Right cardiac atrium (tissue), 5 donors: ENCODE measurements at places on chromosomes 6 and 20. TPM values are rescaled to one million over a fixed set of nuclear protein-coding genes. Genes with fewer than 3 reads are reported as not detected.

GRCh38 chr6:3438190-3439167 is 18.4 kb downstream of the SLC22A23 start:
- DNase-seq: no peak

- DNase-seq: no peak
Measured at GRCh38 chr6:128327890-128328289, 192.5 kb downstream of the PTPRK start.

The HLA-DQB2 gene
- 0.58 TPM for total RNA-seq

- no peak for DNase-seq
Measured at GRCh38 chr6:166530211-166531095, 56.0 kb downstream of the RAMACL start.

DNA sequence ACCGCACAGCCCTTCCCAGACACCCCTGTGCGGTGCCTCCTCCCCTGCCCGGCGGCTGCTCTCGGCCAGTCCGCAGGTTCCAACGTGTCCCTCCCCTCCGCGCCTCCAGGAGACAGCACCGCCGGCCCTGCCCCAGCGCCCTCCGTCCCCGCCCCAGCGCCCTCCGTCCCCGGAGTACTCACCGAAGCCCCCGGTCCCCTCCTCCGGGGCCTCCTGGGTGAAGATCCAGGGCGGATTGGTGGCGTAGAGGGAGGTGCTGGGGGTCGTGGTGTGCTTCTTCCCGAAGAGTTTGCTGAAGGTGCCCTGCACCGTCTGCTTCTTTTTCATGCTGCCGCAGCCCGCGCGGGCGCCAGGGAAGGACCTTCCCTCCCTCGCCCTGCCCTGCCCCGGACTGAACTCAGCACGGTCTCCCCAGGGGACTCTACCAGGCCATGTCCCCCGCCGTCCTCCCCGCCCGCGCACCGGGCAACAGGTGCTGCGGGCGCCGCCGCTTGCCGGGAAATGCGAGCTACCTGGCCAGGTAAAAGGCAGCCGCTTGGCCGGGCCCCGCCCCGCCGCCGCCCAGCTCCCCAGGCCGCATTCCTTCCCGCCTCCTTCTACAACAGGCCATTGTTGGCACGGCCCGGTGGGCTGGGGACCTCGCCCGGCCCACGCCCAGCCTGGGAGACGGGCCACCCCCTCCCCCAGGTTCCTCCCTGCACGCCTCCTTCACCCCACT is at the start of gene C6orf132:
TSS of gene C6orf132 (minus strand) at position 503 of the 718 bp plus-strand sequence. CDS start at position 327, 176 bp downstream.
- DNase-seq: no peak

The ARMH2 gene
- total RNA-seq: not detected

DNA sequence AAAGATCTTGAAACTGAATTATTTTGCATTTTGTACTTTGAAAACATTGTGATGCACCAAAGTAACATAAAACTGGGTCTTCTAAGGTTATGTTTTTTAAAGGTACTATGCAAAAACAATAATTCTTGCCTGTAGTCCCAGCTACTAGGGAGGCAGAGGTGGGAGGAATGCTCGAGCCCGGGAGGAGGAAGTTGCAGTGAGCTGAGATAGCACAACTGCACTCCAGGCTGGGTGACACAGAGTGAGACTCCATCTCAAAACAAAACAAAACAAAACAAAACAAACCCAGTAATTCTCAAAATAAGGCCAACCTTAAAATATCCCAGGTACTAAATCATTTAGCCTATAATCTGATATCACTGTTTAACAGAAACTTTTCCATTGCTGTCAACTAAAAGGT is 269.6 kb downstream of the KHDC1L start:
- peak; percentile 36 for DNase-seq

The IL20RA gene
- total RNA-seq: 2.5 TPM

DNA sequence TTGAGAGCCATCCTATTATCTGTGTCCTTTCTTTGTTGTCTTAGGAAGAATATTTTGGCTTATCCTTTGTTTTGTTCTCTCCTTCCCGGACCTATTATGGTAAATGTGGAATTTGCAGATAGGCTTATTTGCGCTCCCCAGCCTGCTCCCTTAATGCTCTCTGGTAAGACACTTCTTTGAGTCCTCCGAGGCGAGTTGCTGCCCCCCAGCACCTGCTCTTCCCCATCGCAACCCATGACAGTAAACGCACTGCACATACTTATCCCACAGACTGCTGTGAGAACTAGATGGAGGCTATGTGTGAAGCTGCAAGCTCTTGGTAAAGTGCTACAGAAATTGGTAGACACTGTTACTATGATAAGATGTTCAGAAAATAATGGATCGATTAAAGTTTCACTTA is 47.0 kb upstream of the ESR1 start:
- DNase-seq: no peak

GRCh38 chr20:16526433-16527380 is 46.5 kb downstream of the KIF16B start:
- no peak for DNase-seq

DNA sequence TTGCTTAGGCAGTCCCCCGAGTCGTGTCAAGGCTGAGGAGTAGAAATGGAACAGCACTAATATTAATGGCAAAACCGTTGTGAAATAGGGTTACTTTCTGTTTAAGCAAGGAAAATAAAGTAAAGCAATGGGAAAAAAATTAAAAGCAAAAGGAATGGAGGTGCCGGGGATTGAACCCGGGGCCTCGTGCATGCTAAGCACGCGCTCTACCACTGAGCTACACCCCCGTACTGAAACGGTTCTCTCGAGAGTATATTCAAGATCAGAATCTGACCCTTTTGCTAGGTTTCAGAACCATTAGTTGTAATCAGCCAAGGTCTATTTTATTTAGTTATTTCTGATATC is 85.5 kb downstream of the TRIM27 start:
- DNase-seq: peak; percentile 56

- DNase-seq: no peak
Measured at GRCh38 chr6:324729-325125, 32.4 kb downstream of the DUSP22 start.

DNA sequence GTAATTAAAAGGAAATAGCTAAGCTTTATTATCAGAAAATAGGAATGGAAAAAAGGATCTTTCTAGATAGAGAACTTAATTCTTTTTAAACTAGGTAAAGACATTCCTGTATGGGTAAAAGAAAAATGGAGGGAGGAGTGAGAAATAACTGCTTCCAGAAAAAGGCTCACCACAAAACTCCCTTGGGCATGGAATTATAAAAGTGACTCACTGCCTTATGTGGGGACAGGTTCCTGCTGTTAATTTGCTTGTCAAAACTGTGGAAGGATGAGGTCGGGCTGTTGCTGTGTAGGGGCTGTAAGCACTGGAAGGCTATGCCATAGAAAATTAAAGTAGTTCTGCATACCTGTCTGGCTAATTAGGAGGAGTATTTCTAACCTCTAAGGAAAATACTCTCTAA is 158.7 kb downstream of the UBE3D start:
- no peak for DNase-seq

The TLDC2 gene
- not detected for total RNA-seq

DNA sequence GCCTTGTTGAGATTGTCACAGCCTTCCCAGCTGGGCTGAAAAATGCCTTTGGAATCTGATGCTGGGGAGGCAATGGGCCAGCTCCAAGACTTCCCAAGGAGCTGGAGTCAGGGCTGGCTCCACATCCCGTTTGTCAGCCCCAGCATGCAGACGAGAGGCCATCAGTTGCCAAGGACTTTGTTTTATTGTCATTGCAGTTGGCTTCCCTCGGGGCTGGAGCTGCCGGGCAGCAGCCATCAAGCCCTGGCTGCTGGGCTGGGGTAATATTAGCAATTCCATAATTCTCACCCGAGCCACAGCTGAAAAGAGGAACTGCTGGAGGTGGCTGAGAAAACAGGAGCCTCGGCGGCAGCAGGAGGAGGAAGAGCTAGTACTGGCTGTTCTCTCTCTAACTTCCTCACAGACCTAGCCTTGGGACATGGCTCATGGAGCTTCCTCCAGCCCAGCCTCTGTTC is 182.5 kb downstream of the CDC5L start:
- DNase-seq: peak; percentile 83

DNA sequence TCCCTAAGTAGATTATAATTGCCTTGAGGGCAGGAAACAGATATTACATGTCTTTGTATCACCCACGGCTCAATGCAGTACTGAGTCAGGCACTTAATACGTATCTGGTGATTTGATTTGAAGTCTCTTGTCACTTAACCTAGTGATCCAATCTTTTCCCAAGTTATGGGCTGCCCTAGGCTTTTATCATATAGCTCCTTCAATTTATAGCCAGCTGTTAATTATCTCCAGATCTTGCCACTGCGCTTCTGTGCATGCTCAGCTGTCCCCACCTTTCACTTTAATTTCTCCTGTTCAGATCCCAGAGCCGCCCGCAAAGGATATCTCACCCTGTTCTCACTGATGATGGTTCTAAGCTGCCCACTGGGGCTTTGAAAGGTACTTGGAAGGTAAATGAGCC is 41.9 kb downstream of the SNHG17 start:
- DNase-seq: no peak

The TMC2 gene
- total RNA-seq: not detected

GRCh38 chr6:12291071-12291838 is 1.1 kb downstream of the EDN1 start:
- DNase-seq: no peak

The CRYBG1 gene
- total RNA-seq: 1.4 TPM

The RFX6 gene
- not detected for total RNA-seq

DNA sequence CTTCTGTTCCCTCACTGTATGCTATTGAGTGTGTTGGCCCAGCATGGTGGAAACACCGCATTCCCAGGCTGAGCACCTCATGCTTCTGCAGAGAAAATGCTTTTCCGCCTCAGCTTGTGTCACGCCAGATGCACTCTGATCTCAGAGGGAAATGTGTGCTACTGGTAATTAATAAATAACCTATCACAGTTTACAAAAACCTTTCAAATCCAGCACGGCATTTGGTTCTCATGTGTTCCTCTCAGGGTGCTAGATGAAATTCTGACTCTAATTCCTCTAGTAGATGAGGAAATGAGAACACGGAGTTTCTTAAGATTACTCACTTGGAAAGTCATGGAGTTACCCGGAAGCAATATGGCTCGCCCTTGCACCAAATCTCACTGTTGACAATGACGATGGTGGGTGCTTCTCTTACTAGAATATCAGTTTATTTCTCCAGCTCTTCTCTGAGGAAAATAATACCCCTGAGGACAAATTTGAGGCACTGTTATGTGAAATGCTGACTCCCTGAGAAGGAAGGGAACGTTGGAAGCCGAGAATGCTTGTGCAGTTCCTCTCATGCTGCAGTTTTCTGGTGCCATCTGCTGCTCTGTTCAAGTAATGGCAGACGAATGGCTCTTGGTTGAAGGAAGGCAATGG is 116.6 kb downstream of the RNF144B start:
- DNase-seq: peak; percentile 26

The MACROD2 gene
- total RNA-seq: 2.4 TPM

The COL19A1 gene
- total RNA-seq: 3.6 TPM

The WFDC10B gene
- total RNA-seq: not detected

- DNase-seq: no peak
Measured at GRCh38 chr6:40160826-40161225, 226.6 kb upstream of the MOCS1 start.

GRCh38 chr6:62978920-62979319 is 232.3 kb upstream of the FKBP1C start:
- no peak for DNase-seq

The HNF4A gene
- 0.08 TPM for total RNA-seq

The HLA-DRB5 gene
- total RNA-seq: 64.7 TPM

GRCh38 chr6:36073587-36073986 is 46.0 kb downstream of the MAPK14 start:
- no peak for DNase-seq

The FABP7 gene
- 1.0 TPM for total RNA-seq

The CARMIL1 gene
- 16.8 TPM for total RNA-seq

The BPIFB4 gene
- not detected for total RNA-seq

The RARS2 gene
- total RNA-seq: 18.0 TPM

- no peak for DNase-seq
Measured at GRCh38 chr6:48750861-48751260, 639.9 kb upstream of the PTCHD4 start.

DNA sequence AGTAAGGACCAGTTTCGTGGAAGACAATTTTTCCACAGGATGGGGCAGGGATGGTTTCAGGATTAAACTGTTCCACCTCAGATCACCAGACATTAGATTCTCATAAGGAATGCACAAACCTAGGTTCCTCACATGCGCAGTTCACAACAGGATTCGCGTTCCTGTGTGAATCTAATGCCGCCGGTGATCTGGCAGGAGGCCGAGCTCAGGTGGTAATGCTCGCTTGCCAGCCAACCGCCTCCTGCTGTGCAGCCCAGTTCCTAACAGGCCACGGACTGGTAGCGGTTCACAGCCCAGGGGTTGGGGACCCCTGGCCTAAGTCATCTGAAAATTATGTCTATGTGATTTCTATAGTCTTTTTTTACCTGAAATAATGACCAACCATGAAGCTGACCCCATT is 217.5 kb downstream of the TMEM200A start:
- no peak for DNase-seq

DNA sequence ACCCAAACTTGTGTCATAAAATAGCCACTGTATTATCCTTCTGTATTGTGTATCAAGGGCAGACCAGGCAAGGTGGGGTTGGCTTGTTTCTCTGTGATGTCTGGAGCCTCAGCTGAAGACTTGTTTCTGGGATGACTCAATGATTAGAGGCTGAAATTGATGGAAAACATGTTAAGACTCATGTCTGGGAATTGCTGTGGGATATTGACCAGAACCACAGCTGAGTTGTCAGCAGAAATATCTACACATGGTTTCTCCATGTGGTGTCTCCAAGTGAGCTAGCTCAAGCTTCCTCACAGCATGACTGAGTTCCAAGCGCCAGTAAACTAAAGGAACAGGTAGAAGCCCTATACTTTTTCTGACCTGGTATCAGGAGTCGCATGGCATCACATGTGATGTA is 128.5 kb upstream of the SYNDIG1 start:
- no peak for DNase-seq

- no peak for DNase-seq
Measured at GRCh38 chr6:130113201-130113710, 94.9 kb downstream of the L3MBTL3 start.

DNA sequence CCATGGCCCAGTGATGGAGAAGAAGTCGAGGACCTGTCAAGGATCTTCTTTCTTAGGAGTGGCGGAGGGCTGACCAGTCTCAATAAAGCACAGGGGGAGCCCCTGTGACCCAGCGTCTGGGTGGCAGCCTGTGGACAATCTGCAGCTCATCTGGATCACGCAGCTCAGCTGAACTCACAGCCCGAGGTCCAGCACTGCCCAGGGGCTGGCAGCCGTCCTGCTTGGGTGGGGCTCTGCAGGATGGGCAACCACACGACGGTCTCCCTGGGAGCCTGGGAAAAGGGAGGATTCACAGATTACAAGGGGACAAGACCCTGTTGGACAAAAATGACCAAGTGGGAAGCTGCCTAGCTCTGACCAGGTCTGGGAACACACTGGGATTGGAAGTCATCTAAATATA is 110.8 kb downstream of the MYLK4 start:
- DNase-seq: no peak

DNA sequence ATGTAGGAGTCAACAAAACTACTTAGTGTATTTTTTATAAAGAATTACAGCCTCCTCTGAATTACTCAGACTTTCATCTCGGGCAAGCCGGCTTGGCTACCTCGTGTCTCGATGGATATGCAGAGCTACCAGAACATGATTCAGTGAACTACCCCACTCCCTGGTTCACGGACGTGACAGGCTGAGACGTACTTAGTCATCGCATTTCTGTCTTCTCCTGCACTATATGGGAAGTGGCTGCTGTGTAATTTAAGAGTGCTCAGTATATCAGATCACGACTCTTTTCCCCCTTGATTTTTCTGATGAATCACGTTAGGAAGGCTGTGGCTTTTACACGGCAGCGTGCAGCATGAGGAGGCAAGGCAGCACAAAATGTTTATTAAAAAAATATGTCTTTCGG is 302.7 kb upstream of the ZFP64 start:
- DNase-seq: no peak

The CALHM6 gene
- 4.1 TPM for total RNA-seq

GRCh38 chr6:107822176-107823046 is 1.7 kb downstream of the SCML4 start:
- DNase-seq: no peak
